Vagina (tissue), 2 donors: ENCODE measurements at places on chromosomes 6 and 20.

- DNase-seq = no peak
Measured at GRCh38 chr6:20778912-20779311, 244.7 kb downstream of the CDKAL1 start.

DNA sequence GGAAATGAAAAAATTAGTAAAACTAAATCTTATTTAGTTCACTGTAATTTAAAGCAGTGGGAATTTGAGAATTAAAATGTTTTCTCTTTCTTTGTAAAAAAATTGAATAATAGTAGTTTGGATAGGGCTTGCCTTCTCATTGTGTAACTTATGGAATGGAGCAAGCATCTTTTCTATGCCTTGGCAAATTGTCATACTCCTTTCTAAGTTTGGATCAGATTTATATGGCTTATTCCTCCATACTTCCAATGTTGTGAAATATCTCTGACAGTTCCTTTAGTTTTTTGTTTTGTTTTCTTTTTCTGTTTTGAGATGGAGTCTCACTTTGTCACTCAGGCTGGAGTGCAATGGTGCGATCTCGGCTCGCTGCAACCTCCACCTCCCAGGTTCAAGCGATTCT lies 176.4 kb downstream of the SAMD5 start:
- DNase-seq = no peak

GRCh38 chr20:24560571-24561491 lies 91.4 kb downstream of the SYNDIG1 start:
- peak; percentile 87 for DNase-seq

GRCh38 chr6:77038807-77039206 lies 424.5 kb downstream of the HTR1B start:
- DNase-seq = no peak

DNA sequence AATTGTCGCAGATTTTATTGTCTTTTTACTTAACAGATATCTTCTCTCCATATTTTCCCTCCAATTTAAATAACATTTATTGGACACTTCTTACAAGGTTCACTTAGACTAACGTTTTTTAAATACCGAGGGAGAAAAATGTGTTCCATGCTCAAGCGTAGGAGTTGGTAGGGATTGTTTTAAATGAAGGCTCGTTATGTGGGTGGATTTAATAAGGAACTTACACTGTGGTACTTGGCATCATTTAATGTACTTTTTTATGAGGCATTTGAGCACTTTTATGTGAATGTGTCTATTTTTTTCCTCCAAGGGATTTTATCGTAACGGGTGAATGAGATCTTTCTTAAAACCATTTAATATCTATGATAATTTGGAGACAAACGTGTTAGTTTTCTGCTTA lies 125.0 kb upstream of the MTHFD1L start:
- no peak for DNase-seq

GRCh38 chr20:58647796-58648501 lies 3.1 kb upstream of the STX16 start:
- peak; percentile 22 for DNase-seq

DNA sequence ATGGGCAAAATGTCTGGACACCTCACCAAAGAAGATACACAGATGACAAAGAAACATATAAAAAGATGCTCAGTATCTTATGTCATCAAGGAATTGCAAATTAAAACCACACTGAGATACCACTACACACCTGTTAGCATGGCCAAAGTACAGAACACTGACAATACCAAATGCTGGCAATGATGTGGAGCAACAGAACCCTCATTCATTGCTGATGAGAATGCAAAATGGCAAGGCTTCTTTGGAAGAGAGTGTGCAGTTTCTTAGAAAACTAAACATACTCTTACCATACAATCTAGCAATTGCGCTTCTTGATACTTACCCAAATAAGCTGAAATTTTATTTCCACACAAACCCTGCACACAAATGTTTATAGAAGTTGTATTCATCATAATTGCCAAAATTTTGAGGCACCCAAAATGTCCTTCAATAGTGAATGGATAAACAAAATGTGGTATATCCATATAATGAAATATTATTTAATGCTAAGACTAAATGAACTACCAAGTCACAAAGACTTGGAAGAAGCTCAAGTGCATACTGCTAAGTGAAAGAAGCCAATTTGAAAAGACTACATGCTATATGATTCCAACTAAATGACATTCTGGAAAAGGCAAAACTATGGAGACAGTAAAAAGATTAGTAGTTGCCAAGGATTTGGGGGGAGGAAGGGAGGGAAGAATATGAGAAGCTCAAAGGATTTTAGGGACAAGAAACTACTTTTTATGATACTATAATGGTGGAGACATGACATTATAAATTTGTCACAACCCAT lies 50.7 kb downstream of the TNFAIP3 start:
- no peak for DNase-seq

GRCh38 chr6:15708231-15708630 lies 45.4 kb upstream of the DTNBP1 start:
- no peak for DNase-seq

DNA sequence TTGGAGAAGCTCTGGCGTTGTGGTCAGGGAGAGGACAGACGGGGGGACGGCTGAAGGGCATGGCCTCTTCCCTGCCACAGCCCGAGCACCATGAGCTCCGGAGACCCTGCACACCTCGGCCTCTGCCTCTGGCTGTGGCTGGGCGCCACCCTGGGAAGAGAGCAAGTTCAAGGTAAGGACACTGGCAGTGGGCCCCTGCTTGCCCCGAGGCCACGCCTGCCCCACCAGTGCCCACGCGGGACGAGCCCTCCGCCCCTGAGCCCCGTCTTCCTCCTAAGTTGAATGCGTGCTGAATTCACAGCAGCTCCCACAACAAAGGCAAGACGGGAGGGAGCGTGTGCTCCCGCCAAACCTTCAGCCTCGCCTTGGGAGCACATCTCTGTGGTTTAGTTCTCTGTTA lies 2.0 kb downstream of the COL20A1 start:
- DNase-seq = no peak

GRCh38 chr20:63329331-63330083 lies 31.6 kb downstream of the CHRNA4 start:
- DNase-seq = no peak

- DNase-seq = no peak
Measured at GRCh38 chr6:136783495-136784270, 8.6 kb downstream of the MAP3K5 start.

DNA sequence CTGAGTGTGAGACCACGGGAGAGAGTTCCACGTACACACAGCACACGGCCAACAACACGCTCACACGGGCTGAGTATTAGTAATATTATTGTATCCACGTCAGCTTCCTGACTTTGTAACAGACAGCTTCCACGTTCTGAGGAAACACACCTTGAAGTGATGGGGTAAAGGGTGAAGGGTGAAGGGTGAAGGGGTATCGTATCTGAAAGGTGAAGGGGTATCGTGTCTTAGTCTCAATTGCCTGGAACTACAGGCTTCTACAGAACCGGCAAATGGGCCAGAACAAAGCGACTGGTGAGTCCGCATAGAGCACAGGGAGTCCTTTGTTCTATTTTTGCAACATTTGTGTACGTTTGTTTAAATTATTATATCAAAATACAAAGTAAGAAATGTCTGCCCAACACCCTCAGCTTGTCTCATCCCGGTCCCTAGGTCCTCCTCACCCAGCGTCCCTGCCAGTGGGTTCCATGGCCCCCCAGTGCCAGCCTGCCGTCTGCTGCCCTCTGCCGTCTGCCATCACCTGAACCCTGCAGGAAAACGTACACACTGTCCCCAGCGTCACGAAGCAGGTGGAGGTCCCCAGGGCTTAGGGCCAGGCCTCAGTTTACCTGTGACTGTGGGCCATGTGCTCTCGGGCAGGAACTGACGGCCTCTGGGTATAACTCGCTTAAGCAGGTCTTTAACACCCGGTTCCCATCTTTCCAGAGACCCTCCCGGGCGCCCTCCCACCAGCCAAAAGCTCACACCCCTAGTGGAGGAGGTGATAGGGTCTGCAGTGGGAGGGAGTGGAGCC lies 4.4 kb upstream of the HELZ2 start:
- DNase-seq = no peak

DNA sequence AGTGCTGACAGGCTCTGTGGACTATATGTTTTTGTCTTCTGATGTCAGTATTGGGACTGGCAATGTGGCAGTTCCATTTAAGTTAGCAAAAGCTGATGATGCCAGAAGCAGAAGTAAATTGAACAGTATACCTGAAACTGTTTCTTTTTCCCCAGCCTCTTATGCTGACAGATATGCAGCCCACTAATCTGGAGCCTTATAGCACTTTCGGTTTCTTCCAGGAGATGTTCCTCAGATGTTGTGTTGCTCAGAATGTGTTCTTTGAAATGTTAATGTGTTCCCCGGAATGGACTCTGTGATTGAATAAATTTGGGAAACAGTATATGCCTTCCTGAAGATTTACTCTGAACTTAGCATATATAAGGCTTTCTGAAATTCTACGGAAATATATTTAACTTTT lies 80.7 kb upstream of the MRAP2 start:
- DNase-seq = no peak

GRCh38 chr6:133802861-133803260 lies 86.1 kb upstream of the TCF21 start:
- DNase-seq = no peak

- DNase-seq = no peak
Measured at GRCh38 chr6:109130065-109130464, 34.8 kb downstream of the CEP57L1 start.

GRCh38 chr6:27288136-27289044 lies 23.7 kb downstream of the POM121L2 start:
- DNase-seq = no peak

DNA sequence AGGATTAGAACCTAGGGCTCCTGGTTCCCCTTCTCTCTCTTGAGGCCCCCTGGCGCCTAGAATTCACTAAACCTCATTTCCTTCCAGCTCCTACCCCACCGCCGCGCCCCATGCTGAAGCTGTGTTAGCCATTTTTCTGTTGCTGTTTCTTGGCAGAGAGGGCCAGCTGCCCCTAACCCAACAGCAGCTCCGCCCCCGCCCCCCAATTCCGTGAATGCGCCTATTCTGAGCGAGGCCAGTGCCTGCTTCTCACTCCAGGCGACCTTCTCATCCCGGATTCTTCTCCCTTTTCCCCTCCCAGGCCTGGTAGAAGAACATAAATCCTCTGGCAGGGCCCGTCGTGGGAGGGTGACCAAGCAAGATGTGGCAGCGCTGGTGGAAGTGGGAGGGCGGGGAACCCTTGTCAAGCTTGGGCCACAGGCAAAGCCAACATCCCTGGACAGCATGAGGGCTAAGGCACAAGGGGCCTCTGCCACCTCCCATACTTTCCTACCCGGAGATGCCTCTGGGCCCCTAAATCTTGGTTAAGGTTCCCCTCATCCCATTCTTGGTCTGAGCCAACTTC lies 518 bp downstream of the RBPJL start:
- no peak for DNase-seq
